NCI-H146 (cell line): ENCODE measurements at places on chromosomes 1 and 21.
A peak's percentile ranks its signal among the peaks of the same experiment; 100 is the strongest.

DNA sequence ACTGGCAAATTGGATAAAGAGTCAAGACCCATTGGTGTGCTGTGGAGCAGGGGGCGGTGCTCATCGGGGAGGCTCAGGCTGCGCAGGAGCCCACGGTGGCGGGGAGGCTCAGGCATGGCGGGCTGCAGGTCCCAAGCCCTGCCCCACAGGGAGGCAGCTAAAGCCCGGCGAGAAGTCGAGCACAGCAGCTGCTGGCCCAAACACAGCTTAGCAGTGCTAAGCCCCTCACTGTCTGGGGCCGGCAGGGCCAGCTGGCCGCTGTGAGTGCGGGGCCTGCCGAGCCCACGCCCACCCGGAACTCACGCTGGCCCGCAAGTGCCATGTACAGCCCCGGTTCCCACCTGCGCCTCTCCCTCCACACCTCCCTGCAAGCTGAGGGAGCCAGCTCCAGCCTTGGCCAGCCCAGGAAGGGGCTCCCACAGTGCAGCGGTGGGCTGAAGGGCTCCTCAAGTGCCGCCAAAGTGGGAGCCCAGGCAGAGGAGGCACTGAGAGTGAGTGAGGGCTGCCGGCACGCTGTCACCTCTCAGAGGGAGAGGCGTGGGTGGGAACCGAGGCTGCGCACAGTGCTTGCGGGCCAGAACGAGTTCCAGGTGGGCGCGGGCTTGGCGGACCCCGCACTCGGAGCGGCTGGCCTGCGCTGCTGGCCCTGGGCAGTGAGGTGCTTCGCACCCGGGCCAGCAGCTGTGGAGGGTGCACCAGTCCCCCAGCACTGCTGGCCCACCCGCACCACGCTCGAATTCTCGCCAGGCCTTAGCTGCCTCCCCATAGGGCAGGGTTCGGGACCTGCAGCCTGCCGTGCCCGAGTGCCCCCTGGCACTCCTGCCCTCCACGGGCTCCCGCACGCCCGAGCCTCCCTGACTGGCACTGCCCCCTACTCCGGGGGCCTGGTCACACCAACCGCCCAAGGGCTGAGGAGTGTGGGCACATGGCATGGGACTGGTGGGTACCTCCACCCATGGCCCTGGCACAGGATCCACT is 263.4 kb downstream of the GPR52 start:
- no peak for DNase-seq

GRCh38 chr1:157007306-157007705 is 38.2 kb downstream of the ARHGEF11 start:
- DNase-seq: no peak

GRCh38 chr1:24776821-24777220 is 31.6 kb downstream of the CLIC4 start:
- no peak for DNase-seq

- no peak for DNase-seq
These were observed 177.6 kb upstream of the DPYD start for GRCh38 chr1:98098473-98098872.

GRCh38 chr1:24255226-24255625 is 63.9 kb upstream of the GRHL3 start:
- DNase-seq: no peak

- DNase-seq: no peak
These were observed 7.8 kb downstream of the HCN3 start for GRCh38 chr1:155285063-155285462.

DNA sequence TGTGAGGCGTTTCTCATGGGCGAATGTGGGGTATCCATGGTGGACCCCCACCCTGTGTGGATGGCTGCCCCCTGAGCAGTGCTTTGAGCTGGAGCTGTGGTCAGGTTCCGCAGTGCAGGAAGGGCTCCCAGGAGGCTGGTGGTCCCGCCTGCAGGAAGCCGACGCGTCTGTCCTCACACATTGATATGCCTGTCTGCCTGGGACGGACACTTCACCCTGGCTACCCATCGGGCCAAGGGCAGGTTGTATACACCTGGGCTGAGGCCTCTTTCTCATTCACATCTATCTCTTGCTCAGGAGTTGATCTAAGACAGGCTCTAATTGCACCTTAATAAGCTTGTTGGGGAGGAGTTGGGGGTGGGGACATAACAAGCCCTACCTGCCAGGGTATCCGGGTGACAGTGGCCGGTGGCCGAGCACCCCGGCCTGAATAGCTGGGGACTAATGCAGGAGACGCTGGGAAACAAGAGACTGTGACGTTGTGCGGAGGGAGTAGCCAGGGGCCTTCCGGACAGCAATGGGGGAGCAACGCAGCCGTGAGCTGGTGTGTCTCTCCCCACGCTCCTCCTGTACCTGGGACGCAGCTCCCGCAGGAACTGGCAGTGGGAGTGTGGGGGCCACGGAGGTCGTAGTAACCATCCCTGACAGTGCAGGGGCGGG is 21.7 kb downstream of the PDXK start:
- peak; percentile 10 for DNase-seq

DNA sequence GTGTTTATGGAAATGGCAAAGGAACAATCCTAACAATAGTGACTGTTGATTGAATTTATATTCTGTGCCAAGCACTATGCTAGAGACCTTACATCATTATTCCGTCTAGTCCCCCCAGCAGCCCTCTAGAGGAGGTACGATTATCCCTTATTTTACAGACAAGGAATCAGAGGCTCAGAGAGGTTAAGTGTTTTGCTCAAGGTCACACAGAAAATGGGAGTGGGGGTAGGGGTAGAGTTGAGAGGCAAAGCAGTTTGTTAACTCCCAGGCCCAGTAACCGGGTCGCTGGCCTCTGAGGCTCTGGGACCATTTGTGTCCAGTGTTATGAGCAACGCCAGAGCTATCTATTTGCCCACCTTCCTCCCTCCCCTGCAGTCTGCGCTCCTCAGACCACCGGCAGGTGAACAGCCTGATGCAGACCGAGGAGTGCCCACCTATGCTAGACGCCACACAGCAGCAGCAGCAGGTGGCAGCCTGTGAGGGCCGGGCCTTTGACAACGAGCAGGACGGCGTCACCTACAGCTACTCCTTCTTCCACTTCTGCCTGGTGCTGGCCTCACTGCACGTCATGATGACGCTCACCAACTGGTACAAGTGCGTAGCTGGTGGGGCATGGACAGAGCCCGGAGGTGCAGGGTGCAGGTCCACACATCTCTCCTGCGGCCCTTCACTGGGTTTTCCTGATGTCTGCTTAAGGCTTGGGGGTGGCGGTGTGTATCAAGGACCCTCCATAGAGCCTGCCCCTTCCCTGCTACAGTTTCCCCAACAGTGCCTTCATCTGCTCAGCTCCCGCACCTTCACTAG is 19.8 kb downstream of the SERINC2 start:
- DNase-seq: no peak

GRCh38 chr1:67559222-67559700 is 125.7 kb upstream of the GADD45A start:
- no peak for DNase-seq

GRCh38 chr1:29631836-29632805 is 395.8 kb downstream of the PTPRU start:
- DNase-seq: no peak

DNA sequence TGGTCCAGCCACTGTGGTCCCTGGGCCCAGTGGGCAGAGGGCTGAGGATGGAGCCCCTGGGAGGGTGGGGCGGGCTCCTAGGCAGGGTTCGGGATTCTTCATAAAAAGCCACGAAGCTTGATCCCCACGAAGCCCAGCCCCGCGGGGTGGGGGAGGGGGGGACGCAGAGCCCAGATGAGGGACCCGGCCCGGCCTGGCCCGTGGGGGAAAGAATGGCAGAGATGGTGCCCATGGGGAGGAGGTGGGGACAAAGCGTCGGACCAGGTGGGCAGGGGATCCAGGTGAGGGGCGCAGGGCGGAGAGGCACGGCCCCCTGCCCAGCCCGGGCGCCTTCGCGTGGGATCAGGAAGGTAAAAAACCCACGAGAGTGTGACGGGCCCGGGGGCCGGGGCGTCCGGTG is 6.0 kb upstream of the SMIM12 start:
- no peak for DNase-seq

- DNase-seq: no peak
These were observed 7.2 kb upstream of the UBE2U start for GRCh38 chr1:64196074-64196870.

GRCh38 chr1:78715181-78715661 is 65.6 kb downstream of the IFI44 start:
- DNase-seq: no peak

- no peak for DNase-seq
These were observed 3.0 kb upstream of the CASQ1 start for GRCh38 chr1:160187407-160187806.

DNA sequence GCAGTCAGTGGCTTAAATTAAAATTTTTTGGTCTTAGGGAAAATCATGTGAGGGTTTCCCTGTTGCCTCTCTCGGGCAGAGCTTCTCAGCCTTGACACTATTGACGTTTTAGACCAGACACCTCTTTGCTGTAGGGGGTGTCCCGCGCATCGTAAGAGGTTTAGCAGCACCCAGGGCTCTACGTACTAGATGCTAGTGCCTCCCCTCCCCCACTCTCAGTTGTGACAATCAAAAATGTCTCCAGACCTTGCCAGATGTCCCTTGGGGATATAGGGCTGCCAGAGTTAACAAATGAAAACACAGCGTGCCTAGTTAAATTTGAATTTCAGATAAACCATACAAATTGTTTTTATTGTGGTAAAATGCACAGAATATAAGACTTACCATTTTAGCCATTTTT is 293.3 kb downstream of the DISC1 start:
- no peak for DNase-seq

- DNase-seq: no peak
These were observed 144.1 kb downstream of the OMA1 start for GRCh38 chr1:58402444-58402843.
